Stimulated activated CD8-positive, alpha-beta memory T cell treated with anti-CD3 and anti-CD28 coated beads, Interleukin-15, amount 100 ng/mL, for 24 hours (primary cell): ENCODE measurements at places on chromosomes 4 and X.

GRCh38 chr4:183370786-183371185 is 48.6 kb upstream of the CLDN24 start:
- DNase-seq = no peak

- no peak for DNase-seq
These were observed 13.9 kb downstream of the SASH3 start for GRCh38 chrX:129793604-129794191.

- no peak for DNase-seq
These were observed 19.7 kb upstream of the CRMP1 start for GRCh38 chr4:5912614-5913019.

DNA sequence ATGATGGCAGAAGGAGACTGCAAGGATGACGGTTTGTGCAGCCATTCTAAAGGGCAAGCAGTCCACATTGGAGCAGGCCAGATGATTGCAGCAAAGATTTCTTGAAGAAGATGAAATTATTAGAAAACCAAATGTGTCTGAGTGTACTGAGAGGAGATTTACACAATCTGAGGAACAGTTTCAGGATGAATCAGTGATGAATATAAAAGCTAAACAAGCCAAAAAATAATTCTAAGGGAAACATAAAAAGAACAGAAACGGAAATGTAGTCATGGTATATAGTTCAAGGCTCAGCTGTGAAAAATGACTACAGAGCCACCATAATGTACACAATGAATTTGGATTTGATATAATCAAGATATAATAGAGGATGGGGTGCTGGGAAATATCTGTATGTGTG is 168.5 kb downstream of the PDGFC start:
- no peak for DNase-seq

GRCh38 chr4:59247032-59247431 is 1953.1 kb upstream of the ADGRL3 start:
- DNase-seq = no peak

DNA sequence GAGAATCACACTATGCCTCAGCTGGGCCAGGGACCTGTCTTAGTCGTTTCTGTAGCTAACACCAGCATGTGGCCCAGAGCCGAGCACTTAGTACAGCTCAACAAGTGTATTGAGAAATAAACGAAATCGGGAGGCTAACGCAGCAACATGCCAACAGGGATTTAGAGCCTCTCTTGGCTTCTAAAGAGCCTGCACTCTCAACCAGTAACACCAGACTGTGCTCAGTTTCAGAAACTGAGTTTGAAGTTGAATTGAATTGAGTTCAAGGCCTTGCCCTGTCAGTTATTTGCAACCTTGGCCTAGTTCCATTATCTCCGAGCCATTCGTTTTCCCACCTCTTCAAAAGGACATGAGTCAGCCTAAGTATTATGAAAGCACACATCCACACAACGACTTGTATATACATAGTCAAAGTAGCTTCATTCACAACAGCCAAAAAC is 71.3 kb upstream of the LDB2 start:
- DNase-seq = no peak

DNA sequence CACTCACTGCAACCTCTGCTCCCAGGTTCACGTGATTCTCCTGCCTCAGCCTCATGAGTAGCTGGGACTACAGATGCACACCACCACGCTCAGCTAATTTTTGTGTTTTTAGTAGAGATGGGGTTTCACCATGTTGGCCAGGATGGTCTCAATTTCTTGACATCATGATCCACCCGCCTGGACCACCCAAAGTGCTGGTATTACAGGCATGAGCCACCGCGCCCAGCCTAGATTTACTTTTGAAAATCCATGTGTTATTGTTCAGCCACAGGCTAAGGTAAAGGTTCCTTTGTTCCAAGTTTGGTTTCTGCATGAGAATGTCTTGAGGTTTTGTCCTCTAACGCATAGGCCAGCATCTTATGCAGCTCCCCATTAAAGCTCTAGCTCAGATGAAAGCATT is 371.6 kb downstream of the DMD start:
- no peak for DNase-seq

DNA sequence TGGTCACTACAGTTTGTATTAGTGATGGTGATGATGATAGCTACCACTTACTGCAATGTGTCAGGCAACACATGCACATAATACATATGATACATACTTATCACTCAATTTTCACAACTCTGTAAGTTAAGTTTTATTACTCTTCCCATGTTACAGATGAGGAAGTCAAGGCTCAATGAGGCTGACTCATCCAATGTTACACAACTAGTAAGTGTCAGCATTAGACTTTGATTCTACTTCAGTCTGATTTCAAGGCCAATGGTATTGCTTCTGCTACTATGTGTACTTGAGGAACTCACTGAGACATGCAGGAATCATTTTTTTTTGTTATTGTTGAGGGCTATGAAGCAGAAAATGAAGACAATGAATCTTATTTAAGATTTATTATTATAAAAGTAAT is 96.4 kb upstream of the TRPC5OS start:
- DNase-seq = no peak

- DNase-seq = no peak
These were observed 99.0 kb downstream of the CAMK2D start for GRCh38 chr4:113662581-113662980.

DNA sequence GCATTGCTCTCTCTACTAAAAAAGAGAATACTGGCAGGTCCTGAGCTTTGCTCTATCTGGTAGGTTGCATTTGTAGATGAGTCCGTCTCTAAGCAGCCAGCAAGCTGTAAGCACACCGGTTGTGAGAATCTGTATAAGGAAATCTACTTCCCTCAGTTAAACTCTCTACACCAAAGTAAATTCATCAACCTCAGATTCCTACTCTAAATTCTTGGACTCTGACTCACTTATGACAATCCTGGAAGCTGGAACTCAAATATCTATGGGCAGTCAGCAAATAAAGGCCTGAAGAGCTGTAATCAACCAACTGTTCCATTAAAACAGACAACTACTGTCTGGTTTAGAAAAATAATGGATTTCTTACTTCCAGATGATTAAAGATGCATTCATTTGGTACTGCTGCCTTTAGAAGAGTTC is 37.9 kb downstream of the FAT1 start:
- DNase-seq = no peak

GRCh38 chr4:74524985-74525384 is 80.0 kb downstream of the AREG start:
- DNase-seq = no peak

GRCh38 chr4:1447676-1448588 is 41.7 kb upstream of the NKX1-1 start:
- DNase-seq = no peak

- no peak for DNase-seq
These were observed 19.1 kb downstream of the FNIP2 start for GRCh38 chr4:158787709-158788475.

DNA sequence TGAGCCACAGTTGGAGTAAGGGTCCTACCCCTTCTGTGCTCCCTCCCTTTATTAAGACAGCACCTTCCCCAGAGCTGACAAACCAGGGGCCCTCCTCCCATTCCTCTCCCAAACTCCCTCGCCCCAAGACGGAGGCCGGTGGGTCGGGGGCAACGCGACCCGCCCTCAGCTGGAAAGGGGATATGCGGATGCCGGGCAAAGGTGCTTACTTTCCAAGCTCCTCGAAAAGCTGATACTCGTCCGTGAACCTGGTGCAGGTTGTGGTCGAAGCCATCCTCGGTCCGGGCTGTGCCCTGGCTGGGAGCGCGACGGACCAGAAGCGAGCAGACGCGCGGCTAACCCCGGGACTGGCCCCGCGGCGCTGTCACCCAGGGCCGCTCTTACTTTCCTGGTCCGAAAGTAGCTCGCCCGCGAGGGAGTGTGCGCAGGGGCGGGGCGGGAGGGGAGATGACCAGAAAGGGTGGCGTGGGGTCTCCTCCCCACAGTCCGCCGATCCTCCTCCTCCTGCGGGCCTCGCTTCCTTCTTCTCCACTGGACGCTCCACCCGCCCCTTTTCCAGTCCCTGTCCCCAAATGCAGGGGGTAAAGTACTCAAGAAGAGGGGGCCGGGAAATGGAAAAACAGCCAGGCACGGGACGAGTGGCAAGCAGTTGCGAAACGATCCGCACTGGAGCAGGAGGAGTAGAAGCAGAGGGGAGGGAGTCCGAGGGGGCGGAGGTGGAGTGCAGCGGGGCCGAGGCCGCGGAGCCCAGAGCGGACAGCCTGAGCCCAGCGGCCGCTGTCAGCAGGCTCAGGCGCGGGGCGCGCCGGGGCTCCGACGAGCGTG is 531 bp downstream of the CAMK2D start:
- DNase-seq = peak; percentile 19

DNA sequence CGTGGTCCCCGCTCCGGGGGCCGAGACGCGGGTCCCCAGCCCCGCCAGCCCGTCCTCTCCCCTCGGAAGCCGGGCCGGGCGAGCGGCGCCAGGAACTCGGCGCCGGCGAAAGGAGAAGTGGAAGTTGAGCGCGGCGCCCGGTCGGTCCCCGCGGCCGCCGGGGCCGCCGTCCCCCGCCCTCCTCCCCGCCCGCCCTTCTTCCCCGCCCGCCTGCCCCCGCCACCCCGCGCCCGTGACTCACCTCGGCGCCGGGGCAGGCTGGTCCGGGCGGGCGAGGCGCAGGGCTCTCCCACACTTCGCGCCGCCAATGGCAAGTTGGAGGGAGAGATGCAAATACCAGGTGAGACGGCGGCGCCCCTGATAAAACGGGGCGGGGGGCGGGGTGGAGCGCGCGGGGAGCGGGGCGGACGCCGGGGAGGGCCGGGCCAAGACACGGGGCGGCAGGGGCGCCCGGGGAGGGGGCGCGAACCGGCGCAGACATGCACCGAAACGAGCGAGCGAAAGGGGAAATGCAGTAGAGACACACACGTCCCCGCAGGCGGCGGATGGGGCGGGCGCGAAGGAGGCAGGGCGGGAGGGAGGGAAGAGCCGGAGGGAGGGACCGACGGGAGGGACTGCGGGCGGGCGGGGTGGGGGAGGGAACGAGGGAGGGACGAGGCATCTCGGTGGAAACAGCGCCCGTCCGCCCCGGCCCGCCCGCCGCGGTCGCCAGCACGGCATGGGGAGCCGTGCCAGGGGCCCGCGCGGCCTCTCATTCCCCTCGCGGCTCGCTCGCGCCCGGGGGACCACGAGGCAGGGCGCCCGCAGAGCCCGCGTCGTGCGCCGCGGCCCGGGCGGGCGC is at the start of gene ELF4:
Gene ELF4 (minus strand): TSS at position 119 of the 841 bp plus-strand sequence. CDS start 29,167 bp downstream, outside the sequence.
- DNase-seq = no peak

DNA sequence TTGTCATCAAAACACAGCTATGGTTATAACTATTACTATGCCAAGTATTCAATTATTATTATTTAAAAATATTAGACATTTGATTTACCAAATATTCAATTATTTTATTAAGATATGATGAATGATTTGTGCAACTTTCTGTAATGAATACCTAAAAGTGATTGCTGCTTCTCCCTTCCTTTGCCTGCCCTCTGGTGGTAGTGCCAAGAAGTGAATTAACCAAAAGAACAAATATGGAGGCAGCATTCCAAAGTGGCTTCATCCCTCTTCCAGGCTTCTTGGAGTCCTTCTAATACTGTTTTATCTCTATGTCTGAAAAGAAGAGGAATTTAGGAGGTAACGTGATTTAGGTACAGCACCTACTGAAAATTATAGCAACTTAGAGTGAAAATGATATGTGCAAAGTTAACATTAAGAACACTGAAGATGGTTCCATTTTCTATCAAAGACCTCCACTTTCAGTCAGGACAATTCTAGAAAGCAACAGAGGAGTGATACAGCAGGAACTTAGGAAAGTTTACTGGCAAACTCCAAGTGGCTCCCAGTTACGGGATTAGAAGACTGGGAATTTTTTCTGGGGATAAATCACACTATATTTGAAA is 43.0 kb downstream of the ENPEP start:
- DNase-seq = no peak

- no peak for DNase-seq
These were observed 1009.8 kb downstream of the ADGRL3 start for GRCh38 chr4:62209757-62210485.
